B cell (primary cell): ENCODE measurements at places on chromosomes 7 and 10. TPM values are rescaled to one million over a fixed set of nuclear protein-coding genes. Genes with fewer than 3 reads are reported as not detected.

DNA sequence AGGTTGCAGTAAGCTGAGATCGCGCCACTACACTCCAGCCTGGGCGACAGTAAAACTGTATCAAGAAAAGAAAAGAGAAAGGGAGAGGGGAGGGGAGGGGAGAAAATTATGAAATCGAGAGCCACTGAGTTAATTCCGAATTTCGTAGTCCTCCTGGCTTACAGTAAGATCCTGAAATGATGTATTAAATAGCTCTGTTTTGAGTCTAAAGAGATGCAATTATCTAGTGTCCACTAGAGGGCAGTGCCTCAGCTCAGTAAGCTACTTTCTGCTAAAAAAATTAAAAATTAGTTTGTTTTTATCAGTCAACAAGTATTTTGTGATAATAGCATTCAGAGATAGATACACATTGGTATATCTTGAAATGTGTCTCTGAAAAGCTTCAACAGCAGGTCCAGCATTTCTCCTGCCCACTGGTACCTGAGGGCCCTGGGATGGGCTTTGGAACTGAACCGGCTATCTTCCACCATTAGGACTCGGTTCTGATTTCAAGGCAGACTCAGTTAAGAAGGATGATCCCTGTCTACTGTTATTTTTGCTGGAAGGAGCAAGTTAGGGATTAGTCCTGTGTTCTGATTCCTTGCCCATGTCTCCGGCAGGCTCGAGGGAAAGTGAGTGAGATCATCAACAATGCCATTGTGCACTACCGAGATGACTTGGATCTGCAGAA, 19.5 kb downstream of the TSPAN33 start:
- no peak overlapping the region for H3K4me3 ChIP-seq
- DNase-seq, result peak; percentile 72

DNA sequence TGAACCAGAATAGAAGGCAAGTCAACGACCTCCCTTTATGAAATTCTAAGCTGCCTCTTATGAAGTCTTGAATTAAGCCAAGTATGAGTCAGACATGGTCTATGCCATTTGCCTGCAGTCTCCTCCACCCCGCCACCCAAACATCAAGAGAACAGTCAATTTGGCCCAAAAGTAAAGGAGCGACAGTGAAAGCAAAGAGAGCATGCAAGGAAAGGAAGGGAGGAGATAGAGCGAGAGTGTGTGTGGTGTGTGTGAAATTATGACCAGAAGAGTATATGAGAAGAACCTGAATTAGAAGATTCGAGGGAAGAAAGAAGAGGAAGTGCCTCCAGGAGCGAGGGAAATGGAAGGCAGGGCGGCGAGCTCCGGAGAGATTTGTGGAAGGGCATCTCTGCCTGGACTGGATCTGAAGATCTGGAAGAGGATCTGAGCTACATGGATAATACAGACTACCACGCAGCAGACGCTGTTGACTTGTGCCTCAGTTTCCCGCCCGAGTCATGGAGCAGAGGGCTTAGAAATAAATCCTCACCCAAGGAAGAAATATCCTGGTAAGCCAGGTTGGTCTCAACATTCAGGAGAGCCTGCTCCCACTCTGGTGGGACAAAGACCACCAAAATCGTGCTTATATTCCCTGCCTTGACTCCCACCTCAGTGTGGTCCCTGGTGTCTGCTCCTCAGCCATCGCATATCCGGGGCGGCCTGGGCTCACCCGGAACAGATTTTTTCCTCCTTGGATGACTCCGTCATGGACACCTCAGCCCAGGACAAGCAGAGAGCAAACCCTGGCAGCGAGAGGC, 459 bp downstream of the ZDHHC6 start:
- peak overlapping the region; percentile 74 for H3K27ac ChIP-seq
- peak; percentile 44 for DNase-seq
- peak overlapping the region; percentile 98 for H3K4me3 ChIP-seq
- H3K4me1 ChIP-seq, result peaks cover 20% of the 10 kb centered on the region
- no peaks in the 10 kb centered on the region for H3K36me3 ChIP-seq
- H3K27me3 ChIP-seq, result no peaks in the 10 kb centered on the region

DNA sequence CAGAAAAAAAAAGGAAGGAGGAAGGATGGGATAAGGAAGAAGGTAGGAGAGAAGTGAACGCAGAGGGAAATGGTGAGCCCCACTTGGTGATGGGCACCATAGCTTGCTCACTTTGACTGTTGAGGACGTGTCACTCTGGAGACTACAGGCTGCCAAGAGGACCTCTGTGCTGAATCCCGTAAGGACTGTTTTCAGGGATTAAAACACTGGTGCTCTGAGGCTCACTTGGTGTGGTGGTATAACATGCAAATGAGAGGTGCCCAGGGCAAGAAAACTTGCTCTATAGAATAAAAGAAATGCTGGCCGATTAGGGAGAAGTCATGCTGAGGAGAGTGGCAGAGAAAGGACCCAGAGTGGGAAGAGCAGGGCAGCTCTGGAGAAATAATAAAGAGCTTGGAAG, 5.3 kb upstream of the IL2RA start:
- H3K27ac ChIP-seq, result no peak overlapping the region
- H3K4me3 ChIP-seq, result no peak overlapping the region
- no peaks in the 10 kb centered on the region for H3K36me3 ChIP-seq

Gene ADGRA1
- total RNA-seq, result not detected in 2 replicates

- no peak overlapping the region for H3K4me3 ChIP-seq
- H3K36me3 ChIP-seq, result no peaks in the 10 kb centered on the region
- no peak for DNase-seq
These were observed 73.2 kb downstream of the AMZ1 start for GRCh38 chr7:2761131-2761624.

DNA sequence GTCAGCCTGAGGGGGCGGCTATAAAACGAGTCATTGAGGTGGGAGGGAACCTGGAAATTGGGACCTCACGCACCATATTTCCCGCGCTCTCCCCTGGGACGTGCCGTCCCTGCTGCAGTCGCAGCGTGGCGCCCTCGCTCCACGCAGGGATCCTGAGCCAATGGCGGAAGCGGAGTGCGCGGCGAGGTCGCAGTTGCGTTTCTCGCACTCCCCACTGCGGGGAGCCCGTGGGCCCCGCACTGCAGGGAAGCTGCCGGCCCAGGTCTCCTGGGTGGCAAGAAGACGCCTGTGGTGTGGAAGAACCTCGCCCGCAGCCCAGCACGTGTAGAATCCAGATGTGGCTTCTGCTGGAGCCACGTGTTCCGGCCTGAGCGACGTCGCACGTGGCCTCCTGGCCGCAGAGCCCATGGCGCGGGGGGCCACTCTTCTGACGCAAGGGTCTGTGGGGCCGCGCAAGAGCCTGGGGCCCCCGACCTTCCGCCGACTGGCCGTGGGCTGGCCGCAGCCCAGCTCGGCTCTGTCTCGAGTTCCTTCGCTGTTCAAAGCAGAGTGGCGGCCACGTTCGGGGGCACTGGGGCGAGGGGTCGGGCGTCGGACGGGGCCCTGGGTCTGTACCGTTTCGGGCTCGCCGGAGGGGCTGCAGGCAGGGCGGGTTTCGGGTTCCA, 26.4 kb downstream of the HIF1AN start:
- H3K4me1 ChIP-seq, result peaks cover 17% of the 10 kb centered on the region
- peak overlapping the region; percentile 29 for H3K4me3 ChIP-seq
- H3K27me3 ChIP-seq, result peaks cover 37% of the 10 kb centered on the region
- peaks cover 10% of the 10 kb centered on the region for H3K36me3 ChIP-seq
- DNase-seq, result peak; percentile 87

- H3K4me1 ChIP-seq, result no peaks in the 10 kb centered on the region
- H3K27ac ChIP-seq, result no peak overlapping the region
- DNase-seq, result peak; percentile 84
- no peak overlapping the region for H3K4me3 ChIP-seq
These were observed 72.6 kb upstream of the PDLIM1 start for GRCh38 chr10:95363303-95363912.

DNA sequence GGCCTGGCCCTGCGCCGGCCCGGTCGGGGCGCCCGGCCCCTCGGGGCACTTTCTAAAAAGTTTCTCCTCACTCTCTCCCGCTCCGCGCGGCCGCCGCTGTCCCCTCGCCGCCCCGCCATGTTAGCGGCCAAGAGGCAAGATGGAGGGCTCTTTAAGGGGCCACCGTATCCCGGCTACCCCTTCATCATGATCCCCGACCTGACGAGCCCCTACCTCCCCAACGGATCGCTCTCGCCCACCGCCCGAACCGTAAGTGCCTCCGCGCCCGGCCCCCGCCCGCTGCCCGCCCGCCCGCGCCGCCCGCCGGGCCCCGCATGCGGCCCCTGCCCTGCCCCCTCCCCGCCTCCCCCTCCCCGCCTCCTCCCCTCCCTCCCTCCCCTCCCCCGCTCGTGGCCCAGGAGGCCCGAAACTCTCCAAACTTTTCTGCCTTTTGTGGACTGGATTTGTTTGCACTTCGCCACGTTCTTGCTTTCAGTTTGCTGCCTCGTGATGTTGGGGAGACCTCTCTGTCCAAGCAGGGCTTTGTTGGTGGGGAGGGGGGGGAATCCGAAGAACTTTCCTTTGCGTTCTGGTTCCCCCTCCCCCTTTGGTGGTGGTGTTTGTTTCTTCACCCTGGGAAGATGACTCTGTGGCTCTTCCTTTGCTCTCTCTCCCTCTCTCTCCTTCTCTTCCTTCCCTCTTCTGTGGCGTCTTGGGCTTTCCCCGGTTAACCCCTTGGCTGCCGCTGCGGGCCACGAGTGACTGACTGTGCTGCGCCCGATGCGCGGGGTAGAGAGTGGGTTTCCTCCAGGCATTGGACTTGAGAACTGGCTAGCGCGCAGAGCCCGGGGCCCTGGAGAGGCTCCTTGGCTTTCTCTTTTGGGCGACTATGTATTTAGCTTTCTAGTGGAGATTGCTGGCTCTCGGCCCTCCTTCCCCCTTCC, 1.6 kb downstream of the TCF7L2 start:
- peaks cover 39% of the 10 kb centered on the region for H3K4me1 ChIP-seq
- H3K27ac ChIP-seq, result no peak overlapping the region
- no peaks in the 10 kb centered on the region for H3K36me3 ChIP-seq
- peak overlapping the region; percentile 54 for H3K4me3 ChIP-seq
- DNase-seq, result peak; percentile 54

Gene CHAT
- not detected in 2 replicates for total RNA-seq

- H3K27ac ChIP-seq, result no peak overlapping the region
- H3K4me3 ChIP-seq, result no peak overlapping the region
- H3K36me3 ChIP-seq, result no peaks in the 10 kb centered on the region
These were observed 117.9 kb downstream of the AOAH start for GRCh38 chr7:36606153-36606975.

Gene FKBP6
- total RNA-seq, result not detected in 2 replicates

Gene ADIRF
- total RNA-seq, result not detected in 2 replicates

Gene PRKCQ
- 0.15 and 0.27 TPM in 2 replicates for total RNA-seq

DNA sequence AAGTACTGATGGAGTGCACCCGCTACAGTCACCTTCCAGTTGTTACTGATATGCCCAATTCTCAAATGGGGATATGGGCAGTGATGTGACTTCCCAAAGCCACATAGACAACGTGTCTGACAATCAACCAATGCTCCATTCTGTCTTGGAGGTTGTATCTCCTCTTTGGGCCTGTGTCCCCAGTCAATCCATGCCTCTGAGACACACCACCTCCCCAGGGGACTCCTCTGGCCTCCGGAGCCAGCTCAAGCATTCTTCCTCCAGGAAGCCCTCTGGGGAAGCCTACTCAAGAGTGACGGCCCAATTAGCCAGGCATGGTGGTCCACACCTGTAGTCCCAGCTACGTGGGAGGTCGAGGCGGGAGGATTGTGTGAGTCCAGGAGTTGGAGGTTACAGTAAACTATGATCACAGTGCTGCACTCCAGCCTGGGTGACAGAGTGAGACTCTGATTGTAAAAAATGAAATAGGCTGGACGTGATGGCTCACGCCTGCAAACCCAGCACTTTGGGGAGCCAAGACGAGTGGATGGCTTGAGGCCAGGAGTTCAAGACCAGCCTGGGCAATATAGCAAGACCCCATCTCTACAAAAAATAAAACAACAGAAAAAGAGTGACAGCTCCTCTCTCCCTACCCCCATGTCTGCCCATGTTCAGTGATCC, 99.5 kb upstream of the TNRC18 start:
- H3K4me1 ChIP-seq, result peaks cover 30% of the 10 kb centered on the region
- H3K36me3 ChIP-seq, result no peaks in the 10 kb centered on the region
- H3K4me3 ChIP-seq, result no peak overlapping the region
- H3K27ac ChIP-seq, result peak overlapping the region; percentile 48
- peak; percentile 45 for DNase-seq

DNA sequence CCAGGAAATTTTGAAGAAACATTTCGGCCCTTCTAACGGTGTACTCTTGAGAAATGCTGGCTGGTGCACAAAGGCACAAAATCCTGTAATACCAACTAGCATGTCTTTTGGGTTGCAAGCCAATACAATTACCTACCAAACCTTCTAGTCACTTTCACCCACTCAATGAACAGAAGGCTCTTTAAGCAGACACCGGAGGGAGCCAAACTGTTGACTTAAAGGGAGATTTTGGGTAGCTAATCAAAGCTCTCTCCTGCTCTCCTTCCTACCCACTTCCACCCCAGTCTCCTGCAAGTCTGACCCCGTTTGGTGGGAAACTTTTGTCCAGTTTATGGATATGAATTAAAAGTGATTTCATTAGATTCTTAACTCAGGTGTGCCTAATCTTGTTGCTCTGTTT, 24.0 kb downstream of the GRM3 start:
- DNase-seq, result no peak
- H3K4me3 ChIP-seq, result no peak overlapping the region
- no peaks in the 10 kb centered on the region for H3K4me1 ChIP-seq
- no peak overlapping the region for H3K27ac ChIP-seq
- no peaks in the 10 kb centered on the region for H3K36me3 ChIP-seq

Gene MBLAC1
- 4.5 TPM in 2 replicates for total RNA-seq

DNA sequence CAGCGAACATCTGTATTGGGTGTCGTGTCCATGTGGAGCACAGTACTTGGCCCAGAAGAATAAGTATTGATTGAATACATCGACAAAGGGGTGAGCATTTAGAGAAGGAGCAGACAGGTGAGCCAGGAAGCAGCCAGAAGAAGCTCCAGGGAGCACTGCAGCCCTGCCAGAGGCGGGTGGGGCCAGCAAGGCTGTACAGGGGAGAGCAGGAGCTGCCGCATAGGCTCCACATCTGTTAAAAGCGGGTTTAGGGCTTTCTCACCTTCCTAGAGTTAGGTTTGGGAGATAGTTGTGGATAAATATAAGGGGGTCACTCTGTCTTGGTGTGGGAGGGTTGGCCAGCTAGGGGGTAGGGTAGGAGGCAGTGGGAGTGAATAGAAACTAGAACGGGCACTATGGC, 1.3 kb upstream of the CPA1 start:
- no peak overlapping the region for H3K4me3 ChIP-seq
- DNase-seq, result no peak
- H3K36me3 ChIP-seq, result no peaks in the 10 kb centered on the region
- no peaks in the 10 kb centered on the region for H3K4me1 ChIP-seq
- H3K27ac ChIP-seq, result no peak overlapping the region

DNA sequence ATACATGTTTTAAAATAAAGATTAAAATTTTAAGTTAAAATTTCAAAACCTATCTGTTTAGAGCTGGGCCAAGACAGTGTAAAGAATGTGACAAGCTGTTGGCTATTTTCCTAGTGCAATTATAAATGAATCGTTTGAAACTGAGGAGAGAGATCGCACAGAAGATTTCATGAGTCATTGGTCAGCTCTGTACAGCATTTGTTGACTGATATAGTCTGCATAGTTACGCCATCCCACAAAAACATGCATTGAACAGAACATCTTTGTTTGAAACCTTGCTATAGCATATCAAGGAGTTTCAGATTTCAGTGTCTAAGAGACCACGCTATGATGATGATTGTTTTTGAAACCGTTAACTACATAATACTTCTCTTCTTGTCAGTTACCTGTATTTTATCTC, 1.3 kb upstream of the C10orf67 start:
- H3K36me3 ChIP-seq, result no peaks in the 10 kb centered on the region
- DNase-seq, result no peak
- no peak overlapping the region for H3K4me3 ChIP-seq
- H3K27ac ChIP-seq, result no peak overlapping the region
- peaks cover 12% of the 10 kb centered on the region for H3K4me1 ChIP-seq
